ENCODE measurements at places on chromosomes 13 and 19.
A peak's percentile ranks its signal among the peaks of the same experiment; 100 is the strongest.

- no peak for DNase-seq
These were observed 6.3 kb downstream of the PMIS2 start for GRCh38 chr19:35592226-35592625.

GRCh38 chr19:17249887-17250548 lies 4.3 kb upstream of the NR2F6 start:
- DNase-seq, result no peak

- no peak for DNase-seq
These were observed 102.3 kb downstream of the STOML3 start for GRCh38 chr13:38888309-38888708.

GRCh38 chr19:17865364-17866311 lies 5.9 kb downstream of the RPL18A start:
- DNase-seq, result no peak

- peak; percentile 89 for DNase-seq
These were observed 9.1 kb downstream of the ZNF653 start for GRCh38 chr19:11496391-11497163.

- no peak for DNase-seq
These were observed 10.4 kb downstream of the GPR180 start for GRCh38 chr13:94612050-94612449.

GRCh38 chr13:24842549-24843274 lies 78.7 kb downstream of the RNF17 start:
- DNase-seq, result no peak

DNA sequence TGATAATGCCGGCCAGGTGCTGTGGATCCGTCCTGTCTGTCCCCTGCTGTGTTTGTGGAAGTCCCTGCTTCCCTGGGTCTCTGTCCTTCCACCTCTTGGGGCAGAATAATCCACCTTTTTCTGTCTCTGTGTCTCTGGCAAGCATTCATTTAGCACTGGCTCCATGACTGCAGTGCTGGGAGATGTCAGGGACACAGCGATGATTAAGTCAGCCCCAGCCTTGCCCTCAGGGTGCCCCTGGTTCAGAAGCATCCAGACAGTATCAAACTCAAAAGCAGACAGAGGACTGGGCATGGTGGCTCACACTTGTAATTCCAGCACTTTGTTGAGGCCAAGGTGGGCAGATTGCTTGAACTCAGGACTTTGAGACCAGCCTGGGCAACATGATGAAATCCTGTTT lies 1.5 kb downstream of the HIPK4 start:
- no peak for DNase-seq

DNA sequence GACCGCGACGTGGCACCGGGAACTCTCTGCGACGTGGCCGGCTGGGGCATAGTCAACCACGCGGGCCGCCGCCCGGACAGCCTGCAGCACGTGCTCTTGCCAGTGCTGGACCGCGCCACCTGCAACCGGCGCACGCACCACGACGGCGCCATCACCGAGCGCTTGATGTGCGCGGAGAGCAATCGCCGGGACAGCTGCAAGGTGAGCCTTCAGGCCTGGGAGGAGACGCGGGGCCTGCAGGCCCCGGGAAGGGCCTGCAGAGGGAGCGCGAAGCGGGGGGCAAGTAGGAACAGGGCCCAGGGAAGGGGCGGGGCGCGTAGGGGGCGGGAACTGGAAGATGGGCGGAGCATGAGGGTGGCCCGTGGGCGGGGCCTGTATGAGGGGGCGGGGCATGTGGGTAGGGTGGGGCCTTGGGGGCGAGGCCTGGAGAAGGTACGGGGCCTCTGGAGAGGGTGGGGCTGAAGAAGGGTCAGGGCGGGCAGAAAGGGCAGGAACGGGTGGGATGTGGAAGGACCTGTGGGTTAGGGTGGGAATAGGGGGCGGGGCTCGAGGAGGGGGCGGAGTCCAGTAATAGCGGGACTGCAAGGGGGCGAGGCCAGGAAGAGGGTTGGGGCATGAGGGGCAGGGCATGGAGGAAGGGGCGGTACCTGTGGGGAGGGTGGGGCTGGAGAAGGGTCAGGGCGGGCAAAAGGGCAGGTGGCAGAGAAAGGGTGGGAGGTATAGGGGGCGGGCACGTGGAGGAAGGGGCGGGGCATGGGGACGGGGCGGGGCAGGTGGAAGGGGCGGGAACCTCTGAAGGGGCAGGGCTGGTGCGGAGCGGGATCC lies 2.5 kb downstream of the CFD start:
- DNase-seq, result no peak

GRCh38 chr19:58181902-58182576 lies 822 bp upstream of the ZNF274 start:
- peak; percentile 22 for DNase-seq

GRCh38 chr19:41804336-41804735 lies 7.9 kb downstream of the CEACAM3 start:
- DNase-seq, result no peak

GRCh38 chr13:31919241-31919640 lies 112.3 kb upstream of the FRY start:
- DNase-seq, result no peak

DNA sequence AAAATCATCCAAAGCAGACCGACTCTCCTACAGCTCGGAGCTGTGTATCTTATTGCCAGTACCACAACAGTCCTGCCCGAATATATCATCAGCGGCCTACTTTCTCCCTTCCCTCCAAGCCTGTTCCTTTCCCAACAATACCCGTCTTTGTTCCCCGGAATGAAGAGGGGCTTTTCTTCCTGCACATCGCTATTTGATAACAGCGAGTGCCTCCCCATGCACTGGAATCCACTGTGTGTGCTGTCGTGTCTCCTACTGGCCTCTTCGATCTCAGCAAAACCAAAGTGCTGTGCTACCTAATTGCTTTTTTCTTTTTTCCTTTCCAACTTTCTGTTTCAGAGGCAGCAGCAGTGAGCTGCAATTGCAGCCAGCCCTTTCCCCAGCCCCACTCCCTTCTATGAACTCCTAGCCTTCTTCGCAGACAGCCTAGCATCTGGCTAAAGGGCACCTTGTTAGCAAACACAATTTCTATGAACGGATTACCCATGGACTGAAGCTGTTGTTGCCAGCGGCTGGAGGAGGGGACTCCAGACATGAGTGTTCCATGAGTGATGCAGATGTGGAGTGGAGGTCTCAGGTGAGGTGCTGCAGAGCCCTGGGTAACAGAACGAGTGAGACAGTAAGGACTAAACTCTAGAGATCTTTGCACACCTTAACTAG lies 43.4 kb downstream of the EFNB2 start:
- DNase-seq, result no peak

- no peak for DNase-seq
These were observed 77.3 kb downstream of the ZNF486 start for GRCh38 chr19:20244356-20244755.

DNA sequence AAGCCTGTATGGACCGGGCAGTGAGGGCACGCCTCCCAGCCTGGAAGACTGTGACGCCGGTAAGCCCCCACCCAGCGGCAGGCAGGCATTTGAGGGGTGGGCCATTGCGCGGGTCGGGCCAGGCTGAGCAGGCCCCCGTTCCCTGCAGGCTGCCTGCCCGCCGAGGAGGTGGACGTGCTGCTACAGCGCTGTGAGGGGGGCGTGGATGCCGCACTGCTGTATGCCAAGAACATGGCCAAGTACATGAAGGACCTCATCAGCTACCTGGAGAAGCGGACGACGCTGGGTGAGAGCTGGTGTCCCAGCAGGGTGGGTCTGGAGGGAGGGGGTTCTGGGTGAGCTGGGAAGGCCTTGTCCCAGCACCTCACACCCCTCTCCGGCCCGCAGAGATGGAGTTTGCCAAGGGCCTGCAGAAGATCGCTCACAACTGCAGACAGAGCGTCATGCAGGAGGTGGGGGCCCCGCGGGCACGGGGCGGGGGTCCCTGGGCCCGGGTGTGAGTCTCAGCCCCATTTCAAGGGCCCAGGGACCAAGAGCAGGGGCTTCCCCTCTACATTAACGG lies 7.1 kb downstream of the ARHGAP45 start:
- no peak for DNase-seq

DNA sequence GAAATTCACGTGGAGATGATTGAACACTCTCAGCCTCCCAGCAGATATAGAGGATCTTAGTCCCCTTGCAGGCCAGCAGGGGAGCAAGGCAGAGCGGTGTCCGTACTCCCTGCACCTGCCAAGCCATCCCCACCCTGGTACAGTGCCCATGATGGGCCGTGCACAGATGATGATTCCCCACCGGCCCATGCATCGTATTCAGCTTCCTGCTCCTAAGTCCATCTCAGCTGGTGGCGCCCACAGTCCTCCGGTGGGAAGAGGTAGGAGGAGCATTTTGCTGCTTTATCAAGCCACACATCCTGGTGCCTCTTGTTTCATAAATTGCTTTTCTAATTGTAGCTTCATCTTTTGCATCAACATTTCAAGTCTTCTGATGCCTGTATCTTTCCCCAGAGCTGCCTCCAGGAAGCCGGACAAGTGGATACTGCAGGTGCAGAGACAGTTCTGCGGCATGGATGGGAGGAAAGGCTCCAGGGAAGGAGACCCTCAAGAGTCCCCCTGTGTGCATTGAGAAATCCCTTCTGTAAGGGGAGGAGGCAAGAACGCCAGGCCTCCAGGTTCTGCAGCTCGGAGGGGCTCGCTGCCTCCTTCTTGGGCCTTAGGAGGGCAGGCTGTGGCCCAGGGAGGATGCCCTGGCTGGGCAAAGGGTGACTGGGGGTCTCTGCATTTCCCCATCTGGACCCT lies 55.3 kb downstream of the F2RL3 start:
- DNase-seq, result no peak

GRCh38 chr19:41219924-41220567 lies 1.0 kb downstream of the AXL start:
- no peak for DNase-seq

DNA sequence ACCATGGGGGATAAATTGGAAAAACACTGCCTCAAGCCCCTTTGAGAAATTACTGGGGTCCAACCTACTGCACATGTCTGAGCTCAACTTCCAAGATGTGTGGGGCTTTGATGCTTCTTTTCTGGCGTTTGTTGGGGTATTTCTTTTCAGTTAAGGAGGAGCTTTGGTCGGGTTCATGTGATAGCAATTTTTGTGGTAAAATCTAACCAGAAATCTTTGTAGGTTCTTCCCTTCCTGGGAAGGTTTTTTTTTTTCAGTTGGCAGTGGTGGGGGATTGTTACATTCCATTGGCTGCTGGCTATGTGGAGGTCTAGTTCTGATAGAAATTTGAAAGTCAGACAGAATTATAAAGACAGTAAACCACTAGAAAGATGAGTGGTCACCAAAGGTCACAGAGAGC lies 327.8 kb downstream of the ATP8A2 start:
- DNase-seq, result no peak

GRCh38 chr19:43638214-43638994 lies 1.2 kb downstream of the CADM4 start:
- DNase-seq, result no peak

- no peak for DNase-seq
These were observed 182.5 kb downstream of the KCNRG start for GRCh38 chr13:50197705-50198104.

DNA sequence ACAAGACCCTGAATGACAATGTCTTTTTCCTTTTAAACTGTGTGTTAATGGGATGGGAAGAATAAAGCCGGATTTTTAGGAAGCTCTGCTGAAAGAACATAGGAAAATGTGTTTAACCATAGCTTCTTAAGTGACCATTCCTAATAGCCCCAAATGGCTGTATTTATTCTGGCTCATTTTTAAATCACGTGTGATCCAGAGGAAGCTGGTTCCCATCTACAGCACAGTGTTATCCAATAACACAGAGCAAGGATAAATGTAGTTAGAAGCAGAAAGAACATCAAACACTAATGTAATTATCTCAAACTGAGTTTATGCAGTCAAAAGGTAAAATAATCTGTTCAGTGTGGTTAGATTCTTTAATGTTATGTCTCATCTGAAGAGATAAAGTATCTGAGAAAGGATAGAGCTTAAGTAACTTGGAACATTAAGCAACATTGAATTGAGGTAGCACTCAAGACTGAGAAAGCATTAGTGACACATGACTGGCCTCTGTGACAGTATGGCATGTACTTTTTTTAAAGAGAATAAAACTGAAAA lies 853.3 kb downstream of the GPC5 start:
- no peak for DNase-seq

- DNase-seq, result no peak
These were observed 170.3 kb upstream of the ARGLU1 start for GRCh38 chr13:106738186-106738678.

DNA sequence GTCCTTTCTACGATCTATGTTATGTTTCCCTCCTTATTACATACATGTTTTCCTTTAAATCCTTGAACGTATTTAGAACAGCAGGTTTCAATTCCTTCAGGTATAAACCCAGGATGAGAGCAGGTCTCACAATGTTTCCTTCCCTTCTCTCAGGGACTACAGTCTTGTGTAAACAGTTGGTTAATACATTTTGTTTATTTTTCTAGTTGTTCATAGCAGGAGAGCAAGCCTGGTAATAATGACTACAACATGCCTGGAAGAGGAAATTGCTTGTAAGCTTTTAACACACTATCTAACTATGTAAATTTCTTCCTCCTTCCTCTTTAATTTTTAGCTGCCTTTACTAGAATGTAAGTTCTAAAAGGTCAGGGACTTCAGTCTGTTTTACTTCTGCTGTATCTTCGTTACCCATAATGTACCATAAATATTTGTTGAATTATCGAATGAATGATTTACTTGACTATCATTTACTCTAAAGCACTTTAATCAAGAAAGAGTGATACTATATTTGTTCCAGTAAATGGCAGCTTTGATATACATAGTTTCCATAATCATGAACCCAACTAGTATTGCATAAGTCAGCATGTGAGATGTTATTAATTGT lies 28.9 kb upstream of the TNFRSF19 start:
- DNase-seq, result no peak

DNA sequence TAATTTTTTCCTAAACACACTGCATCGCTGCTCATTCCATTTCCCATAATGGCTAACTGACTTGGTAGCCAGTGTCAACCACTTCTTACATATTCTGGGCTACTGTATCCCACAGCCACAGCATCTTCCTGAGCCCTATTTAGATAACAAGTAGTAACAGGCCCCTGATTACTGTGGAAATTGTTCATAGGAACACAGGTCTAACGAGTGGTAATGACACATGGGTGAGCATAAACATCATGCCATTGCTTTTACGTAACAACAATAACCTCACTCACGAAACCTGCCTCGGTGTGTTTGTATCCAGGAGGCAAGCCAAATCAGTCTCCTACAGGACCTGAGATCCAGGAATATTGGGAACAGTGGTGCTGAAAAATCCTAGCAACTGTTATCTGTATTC lies 438.6 kb downstream of the KLF5 start:
- DNase-seq, result no peak

- DNase-seq, result no peak
These were observed 7.8 kb upstream of the HIF3A start for GRCh38 chr19:46288896-46289588.

DNA sequence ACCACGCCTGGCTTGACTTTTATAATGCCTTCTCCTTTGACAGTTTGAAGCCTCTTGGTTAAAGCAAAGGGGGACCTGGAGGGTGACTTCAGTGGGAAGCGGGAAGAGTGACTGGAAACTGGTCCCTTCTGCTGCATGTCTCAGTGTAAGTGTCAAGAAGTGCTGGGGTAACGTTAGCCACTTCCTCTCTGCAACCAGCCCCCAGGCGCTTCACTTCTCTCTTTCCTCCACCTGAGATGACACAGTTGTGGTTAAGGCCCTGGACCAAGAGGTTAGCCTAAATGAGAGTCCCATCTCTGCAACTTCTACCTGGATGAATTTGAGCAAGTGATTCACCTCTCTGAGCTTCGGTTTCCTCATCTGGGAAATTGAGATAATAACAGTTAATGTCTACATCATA lies 16.3 kb downstream of the LEUTX start:
- no peak for DNase-seq
